ENCODE measurements at places on chromosomes 2 and 18.
A peak's percentile ranks its signal among the peaks of the same experiment; 100 is the strongest.

GRCh38 chr18:74351354-74351753 lies 35.7 kb downstream of the C18orf63 start:
- no peak for DNase-seq

DNA sequence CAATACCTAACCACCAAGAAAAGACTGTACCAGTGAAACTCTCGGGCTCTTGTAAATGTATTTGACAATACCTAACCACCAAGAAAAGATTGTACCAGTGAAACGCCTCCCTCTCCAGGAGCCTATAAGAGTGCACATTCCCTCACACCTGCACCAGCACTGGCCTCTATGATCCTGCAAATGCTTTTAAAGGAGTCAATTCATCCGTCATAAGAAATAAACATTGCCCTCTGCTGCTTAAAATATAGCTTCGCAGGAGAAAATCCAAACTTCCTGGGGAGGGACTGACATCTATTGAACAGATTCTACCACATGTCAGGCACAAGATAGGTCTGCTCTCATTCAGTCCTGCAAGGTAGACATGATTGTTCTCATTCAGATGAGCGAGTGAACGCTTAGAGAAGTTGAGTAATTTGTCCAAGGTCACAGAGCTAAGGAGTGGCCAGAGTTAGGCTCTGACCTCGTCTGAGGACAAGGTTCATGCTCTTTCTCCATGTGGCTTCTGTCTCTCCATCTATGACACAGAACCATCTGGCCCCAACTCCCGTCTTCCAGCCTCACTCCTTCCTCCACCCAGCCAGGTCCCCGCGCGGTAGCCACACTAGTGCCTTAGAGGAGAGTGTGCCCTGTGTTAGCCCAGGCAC lies 38.7 kb downstream of the MCFD2 start:
- DNase-seq = peak; percentile 90

GRCh38 chr18:48979944-48980890 lies 29.5 kb upstream of the SMAD7 start:
- DNase-seq = peak; percentile 26

- DNase-seq = no peak
Observed at GRCh38 chr18:50358844-50359243, 16.0 kb upstream of the SKA1 start.

DNA sequence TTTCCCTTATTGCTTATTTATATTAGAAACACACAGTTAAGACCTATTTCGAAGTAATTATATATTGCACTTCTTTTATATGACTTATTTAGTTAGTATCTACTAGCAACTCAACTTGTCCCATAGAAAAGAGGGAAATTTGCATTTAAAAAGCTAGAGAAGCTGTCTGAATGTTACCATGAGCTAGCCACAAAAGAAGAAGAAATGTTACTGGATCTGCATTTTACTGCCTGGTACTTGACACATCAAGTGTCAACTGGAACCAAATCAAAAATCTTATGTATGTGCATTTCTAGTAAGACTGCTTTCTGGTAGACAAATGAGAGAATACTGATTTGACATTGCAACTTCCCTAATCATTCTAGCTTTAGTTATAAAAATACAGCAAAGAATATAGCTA lies 424.6 kb upstream of the VRK2 start:
- no peak for DNase-seq

DNA sequence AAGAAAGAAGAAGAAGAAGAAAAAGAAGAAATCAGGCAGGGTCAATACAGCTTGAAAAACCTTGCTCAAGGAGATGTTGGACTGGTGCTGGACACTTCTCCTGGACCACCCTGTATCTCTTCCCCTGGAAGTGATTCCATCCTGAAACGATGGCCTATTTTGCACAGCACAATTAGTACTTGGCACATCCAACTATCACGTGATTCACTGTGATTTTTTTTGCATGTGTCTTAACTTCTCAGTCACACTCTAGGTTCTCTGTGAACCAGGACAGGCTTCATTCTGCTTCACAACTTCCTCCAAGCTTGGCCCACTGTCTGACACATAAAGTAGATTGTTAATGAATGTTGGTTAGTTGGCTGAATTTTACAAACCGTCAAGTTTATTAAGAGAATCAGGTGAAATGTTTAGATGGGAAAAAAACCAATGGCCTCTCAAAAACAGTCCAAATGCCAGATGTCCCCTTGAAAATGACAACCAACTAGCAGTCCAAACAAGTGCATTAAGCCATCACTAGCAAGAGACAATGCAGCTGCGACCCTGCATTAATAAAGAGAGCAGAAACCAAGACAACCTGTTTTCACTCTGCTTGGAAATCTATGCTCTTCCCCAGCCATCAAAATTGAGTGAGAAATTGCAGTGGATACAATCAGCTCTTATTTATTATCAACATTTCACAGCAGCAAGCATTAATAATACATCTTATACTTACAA lies 300.0 kb upstream of the CHAC2 start:
- no peak for DNase-seq

GRCh38 chr2:232174662-232175061 lies 203.9 kb upstream of the ALPP start:
- no peak for DNase-seq

GRCh38 chr2:197054437-197054836 lies 127.9 kb upstream of the PGAP1 start:
- peak; percentile 65 for DNase-seq

DNA sequence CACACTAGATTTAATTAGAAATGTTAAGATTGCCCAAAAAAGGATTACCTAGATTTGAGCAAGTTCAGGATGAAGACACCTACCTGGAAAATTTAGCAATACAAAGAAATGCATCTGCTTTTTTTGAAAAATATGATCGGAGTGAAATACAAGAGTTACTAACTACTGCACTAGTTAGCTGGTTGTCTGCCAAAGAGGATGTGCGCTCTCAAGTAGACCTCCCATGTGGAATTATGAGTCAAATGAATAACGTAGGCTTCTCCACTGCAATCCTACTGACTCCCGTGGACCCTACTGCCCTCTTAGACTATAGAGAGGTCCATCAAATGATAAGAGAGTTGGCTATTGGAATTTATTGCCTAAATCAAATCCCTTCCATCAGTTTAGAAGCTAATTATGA lies 2.0 kb downstream of the ANKAR start:
- DNase-seq = no peak

DNA sequence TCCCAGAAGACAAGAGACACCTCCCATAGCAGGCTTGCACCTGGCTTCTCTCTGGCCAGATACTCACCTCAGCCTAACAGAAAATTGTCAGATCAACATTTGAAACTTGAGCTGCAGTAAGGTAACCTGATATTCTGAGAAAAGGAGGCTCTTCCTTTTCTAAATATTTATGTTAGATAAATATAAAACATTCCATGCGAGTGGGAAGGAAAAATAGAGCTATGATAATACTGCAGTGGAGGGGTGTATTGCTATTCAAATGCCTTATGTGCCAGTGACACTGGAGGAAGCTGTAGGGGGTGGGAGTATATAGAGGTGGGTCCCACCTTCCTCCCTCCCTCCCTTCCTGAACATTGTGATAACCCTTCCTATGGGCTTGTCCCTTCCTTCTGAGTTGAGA lies 515.5 kb upstream of the CHAC2 start:
- DNase-seq = peak; percentile 12

DNA sequence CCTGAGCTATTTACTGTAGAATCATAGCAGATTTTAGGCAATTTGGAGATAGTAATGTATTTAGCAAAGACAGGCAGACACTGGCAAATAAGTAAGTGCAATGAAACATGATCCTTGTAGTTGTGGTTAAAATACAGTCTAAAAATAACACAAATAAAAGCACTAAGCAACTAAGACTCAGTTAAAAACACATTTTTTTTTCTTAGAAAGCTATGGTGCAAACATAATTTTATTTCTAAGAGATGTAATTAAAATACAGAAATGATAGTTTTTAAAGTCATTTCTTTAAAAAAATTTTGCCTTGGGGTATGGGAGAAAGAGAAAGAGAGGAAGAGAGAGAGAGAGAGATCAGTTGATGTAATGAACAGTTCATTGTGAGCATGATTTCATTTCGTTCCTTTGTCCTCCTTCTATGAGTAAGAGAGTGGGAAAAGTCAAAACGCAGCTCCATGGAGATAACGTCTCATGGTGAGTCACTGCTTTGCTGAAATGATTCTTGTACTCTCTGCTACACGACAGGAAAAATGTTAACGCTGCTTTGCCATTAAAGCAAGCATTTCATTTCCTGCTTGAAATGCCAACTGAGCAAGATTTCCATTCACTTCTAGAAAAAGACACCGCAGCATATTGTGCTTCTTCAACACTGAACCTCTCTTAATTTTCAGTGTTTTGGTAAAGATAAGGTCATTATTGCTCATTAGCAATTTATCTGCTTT lies 61.3 kb upstream of the PGAP1 start:
- peak; percentile 97 for DNase-seq

DNA sequence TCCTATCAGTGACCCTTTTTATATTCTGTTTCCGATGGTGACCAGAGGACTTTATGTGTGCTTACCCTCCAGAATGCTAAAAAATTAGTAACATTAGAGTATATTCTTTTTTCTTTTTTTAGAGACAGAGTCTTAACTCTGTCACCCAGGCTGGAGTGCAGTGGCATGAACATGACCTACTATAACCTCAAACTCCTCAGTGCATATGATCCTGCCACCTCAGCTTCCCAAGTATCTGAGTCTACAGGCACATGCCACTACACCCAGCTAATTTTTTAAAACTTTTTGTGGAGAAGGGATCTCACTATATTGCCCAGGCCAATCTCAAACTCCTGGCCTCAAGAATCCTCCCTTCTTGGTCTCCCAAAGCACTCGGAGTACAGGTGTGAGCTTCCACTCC lies 74.6 kb downstream of the MALT1 start:
- DNase-seq = no peak

GRCh38 chr2:160005908-160006307 lies 56.5 kb downstream of the PLA2R1 start:
- no peak for DNase-seq

DNA sequence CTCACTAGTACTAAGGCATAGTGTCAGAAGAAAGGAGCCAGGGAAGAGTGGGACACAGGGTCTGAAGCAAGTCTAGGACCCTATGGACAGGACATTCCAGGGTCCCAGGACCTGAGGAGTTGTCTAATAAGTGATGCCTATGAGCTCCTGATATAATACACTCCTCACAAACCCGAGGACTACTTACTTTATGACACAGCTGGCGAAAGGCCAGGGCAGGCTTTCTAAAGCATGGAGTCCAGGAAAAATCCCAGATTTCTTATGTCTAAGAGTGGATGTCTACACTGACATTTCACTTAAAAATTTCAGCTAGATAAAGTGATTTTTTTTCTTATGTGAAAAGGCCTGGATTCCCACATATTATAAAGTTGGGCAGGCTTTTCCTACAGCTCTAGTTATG lies 502.2 kb upstream of the SETBP1 start:
- DNase-seq = no peak

- no peak for DNase-seq
Observed at GRCh38 chr2:70903641-70904340, 31.9 kb upstream of the ATP6V1B1 start.
